ENCODE measurements at places on chromosomes 6 and 20. TPM values are rescaled to one million over a fixed set of nuclear protein-coding genes. Genes with fewer than 3 reads are reported as not detected.

- H3K27me3 ChIP-seq = no peaks in the 10 kb centered on the region
- DNase-seq = no peak
- H3K27ac ChIP-seq = no peak overlapping the region
Measured at GRCh38 chr6:45679631-45680030, 301.9 kb upstream of the SUPT3H start.

- H3K4me1 ChIP-seq = no peaks in the 10 kb centered on the region
- no peak for DNase-seq
- no peak overlapping the region for H3K27ac ChIP-seq
- peaks cover 3% of the 10 kb centered on the region for H3K36me3 ChIP-seq
Measured at GRCh38 chr6:42610416-42610815, 46.6 kb downstream of the UBR2 start.

GRCh38 chr20:57991211-57991881, 237.1 kb downstream of the ANKRD60 start:
- no peak for DNase-seq
- H3K4me1 ChIP-seq = no peaks in the 10 kb centered on the region
- no peaks in the 10 kb centered on the region for H3K36me3 ChIP-seq
- no peak overlapping the region for H3K27ac ChIP-seq
- no peaks in the 10 kb centered on the region for H3K27me3 ChIP-seq

DNA sequence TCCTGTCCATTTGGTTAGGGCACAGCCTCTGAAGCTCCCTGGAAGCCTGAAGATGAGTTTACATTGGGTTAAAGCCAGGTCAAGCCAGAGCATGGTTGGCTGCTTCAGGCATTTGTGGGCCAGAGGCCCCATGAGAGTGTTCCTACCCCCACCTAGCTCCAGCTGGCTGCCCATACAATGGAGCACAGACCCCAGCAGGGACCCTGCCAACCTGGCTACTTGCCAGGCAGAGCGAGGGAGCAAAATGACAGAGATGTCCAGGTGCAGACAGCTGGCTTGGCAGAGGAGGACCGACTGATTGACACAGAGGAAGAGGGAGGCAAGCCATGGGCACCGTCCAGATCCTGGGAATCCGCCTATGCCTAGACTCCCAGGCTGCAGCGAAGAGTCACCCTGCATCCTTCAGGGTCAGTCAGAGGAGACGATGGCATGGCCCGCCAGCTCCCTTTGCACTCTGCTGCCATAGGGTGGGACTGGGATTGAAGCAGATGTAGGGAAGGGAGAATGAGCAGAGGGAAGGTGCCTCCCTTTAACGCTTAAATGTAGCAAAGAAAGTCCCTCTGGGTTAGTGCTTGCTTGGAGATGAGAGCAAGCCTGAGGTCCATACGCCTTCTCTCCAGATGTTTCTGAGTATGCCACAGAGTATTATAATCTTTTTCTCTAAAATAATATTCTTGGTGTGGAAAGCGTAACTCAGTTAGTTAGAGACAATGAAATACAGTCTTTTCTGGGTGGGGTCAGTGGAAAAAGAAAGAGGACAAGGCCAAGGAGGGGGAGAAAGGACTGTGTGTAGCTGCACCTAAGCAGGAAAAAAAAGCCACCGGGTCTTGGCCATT, 77.6 kb upstream of the FYN start:
- DNase-seq = no peak
- H3K4me3 ChIP-seq = no peak overlapping the region
- no peaks in the 10 kb centered on the region for H3K27me3 ChIP-seq
- no peak overlapping the region for H3K27ac ChIP-seq
- no peaks in the 10 kb centered on the region for H3K36me3 ChIP-seq

The UBE3D gene
- total RNA-seq = 1.3 TPM

The ADTRP gene
- 0.84 TPM for total RNA-seq

DNA sequence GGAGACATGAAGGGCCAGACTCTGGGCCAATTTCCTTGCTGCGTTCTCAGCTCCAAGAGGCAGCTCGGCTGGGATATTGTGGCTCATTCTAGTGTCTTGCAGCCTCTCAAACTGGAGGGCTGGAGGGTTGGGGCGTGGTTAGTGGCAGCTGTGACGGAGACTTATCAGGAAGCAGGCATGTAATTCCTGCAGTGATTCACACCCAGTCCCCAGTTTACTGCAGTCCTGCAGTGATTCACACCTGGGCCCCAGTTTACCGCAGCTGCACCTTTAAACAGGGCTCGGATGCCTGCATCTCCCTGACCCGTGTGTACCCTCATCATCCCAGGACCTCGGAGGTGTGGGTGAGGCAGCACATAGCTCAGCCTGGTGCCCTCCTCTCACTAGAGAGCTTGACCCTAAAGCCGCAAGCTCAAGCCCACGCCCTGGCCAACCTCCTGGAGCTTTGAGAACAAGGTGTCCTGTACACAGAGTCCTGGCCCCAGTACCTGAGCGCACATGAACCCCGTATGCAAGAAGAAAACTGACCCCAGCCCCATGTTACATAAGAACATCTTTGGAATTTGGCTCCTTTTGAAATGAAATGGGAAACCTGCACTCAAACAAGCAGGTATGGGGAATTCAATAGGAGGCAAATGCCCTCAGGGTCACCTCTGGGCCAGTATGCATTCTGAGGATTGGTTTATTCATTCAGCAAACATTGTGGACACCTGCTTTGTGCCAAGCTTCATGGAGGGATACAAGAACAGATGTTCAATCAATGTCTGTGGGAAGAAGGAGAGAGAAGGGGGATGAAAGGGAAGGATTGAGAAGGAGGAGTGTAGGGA, 55.3 kb upstream of the FAM83D start:
- H3K27ac ChIP-seq = no peak overlapping the region
- no peak overlapping the region for H3K4me3 ChIP-seq
- H3K36me3 ChIP-seq = no peaks in the 10 kb centered on the region
- no peaks in the 10 kb centered on the region for H3K4me1 ChIP-seq
- DNase-seq = no peak

The GRM1 gene
- total RNA-seq = 0.06 TPM

The FAXC gene
- not detected for total RNA-seq

The PAX1 gene
- not detected for total RNA-seq

- no peaks in the 10 kb centered on the region for H3K27me3 ChIP-seq
- no peak for DNase-seq
- H3K36me3 ChIP-seq = no peaks in the 10 kb centered on the region
- no peaks in the 10 kb centered on the region for H3K4me1 ChIP-seq
Measured at GRCh38 chr20:62080249-62080990, 14.7 kb upstream of the TAF4 start.

GRCh38 chr6:147382945-147383554, 125.4 kb upstream of the SAMD5 start:
- no peaks in the 10 kb centered on the region for H3K36me3 ChIP-seq
- no peak for DNase-seq
- H3K27me3 ChIP-seq = no peaks in the 10 kb centered on the region
- H3K4me1 ChIP-seq = no peaks in the 10 kb centered on the region

DNA sequence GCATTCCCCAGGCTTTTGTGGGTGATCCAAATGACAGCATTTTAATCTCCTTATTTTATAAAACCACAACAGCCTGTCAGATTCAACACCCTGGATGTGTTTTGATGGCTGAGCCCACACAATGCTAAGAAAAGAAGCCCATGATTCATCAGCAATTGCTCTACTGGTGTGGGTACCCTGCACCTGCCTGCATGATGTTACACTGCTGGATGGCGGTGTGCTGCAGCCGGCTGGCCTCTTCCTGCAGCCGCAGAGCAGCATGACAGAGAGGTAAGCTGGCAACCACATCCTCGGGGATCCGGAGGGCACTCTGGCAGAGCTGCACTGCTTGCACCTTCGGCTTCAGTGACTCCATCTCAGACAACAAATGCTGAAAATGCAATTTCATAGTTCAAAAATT, 327.5 kb downstream of the SYNE1 start:
- H3K36me3 ChIP-seq = no peaks in the 10 kb centered on the region
- no peak overlapping the region for H3K27ac ChIP-seq
- no peak for DNase-seq
- H3K4me3 ChIP-seq = no peak overlapping the region

- no peak for DNase-seq
- H3K27me3 ChIP-seq = no peaks in the 10 kb centered on the region
- H3K36me3 ChIP-seq = peaks cover 21% of the 10 kb centered on the region
- H3K4me1 ChIP-seq = peaks cover 28% of the 10 kb centered on the region
- H3K4me3 ChIP-seq = no peak overlapping the region
- H3K27ac ChIP-seq = no peak overlapping the region
Measured at GRCh38 chr20:44516491-44516890, 5.4 kb downstream of the SERINC3 start.

The PHF1 gene
- 71.3 TPM for total RNA-seq

DNA sequence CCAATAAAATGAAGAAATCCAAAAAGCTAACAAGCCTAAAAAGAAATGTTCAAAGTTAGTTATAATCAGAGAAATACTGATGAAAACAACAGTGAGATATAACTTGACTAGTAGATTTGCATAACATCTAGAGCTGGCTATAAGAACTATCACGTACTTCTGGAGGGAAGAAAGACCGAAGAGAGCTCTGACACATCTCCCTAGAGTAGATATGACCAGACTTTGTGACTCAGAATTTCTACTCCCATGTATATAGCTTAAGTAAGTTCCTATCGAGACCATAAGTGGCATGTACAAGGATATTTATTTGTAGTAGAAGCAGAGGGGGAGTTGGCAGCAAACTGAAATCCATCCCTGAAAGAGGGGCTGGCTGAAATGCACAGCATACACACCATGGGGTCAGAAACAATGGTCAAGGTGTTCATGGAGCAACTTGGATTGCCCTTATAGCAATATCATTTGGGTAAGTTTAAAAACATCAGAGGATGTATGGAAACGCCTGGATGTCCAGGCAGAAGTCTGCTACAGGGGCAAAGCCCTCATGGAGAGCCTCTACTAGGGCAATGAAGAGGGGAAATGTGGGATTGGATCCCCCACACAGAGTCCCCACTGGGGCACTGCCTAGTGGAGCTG, 25.6 kb upstream of the IL17A start:
- no peaks in the 10 kb centered on the region for H3K27me3 ChIP-seq
- H3K4me3 ChIP-seq = no peak overlapping the region
- H3K4me1 ChIP-seq = no peaks in the 10 kb centered on the region
- H3K36me3 ChIP-seq = no peaks in the 10 kb centered on the region

The GHRH gene
- not detected for total RNA-seq

- H3K4me3 ChIP-seq = no peak overlapping the region
- no peak overlapping the region for H3K27ac ChIP-seq
- no peaks in the 10 kb centered on the region for H3K36me3 ChIP-seq
- DNase-seq = no peak
Measured at GRCh38 chr20:8287340-8287739, 155.3 kb downstream of the PLCB1 start.

DNA sequence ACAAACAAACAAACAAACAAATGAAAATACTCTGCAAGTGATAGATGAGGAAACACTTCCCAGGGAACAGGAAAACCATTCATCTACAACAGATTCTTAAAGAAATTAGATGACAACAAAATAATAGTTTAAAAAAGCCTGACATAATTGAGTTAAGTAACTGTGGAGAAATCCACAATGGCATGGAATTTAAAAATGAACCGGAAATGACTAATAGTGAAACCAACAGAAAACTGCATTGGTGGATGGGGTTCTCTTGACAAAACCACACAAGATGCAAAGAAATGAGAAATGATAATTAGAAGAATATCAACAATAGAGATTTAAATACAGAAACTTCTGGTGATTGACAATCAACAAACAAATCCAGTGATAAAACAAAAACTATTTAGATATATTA, 785.6 kb downstream of the QKI start:
- H3K36me3 ChIP-seq = no peaks in the 10 kb centered on the region
- H3K4me3 ChIP-seq = no peak overlapping the region
- no peak overlapping the region for H3K27ac ChIP-seq
- H3K27me3 ChIP-seq = no peaks in the 10 kb centered on the region

DNA sequence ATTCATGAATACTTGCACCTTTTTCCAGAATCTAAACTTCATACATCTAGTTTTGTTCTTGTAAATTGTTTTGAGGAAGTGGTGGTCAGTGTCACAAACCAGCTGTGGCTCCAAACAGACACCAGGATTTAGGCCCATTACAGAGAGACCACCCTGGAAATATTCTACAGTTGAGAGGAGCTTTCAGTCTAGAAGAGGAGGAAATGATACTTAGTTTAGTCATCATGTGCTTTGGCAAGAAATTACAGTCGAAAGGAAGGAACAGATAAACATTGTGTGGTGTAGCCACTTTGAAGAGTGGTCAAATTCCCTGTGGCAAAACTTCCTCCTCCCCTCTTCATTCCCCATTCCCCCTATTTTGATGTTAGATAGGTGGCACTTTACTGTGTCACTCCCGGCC, 15.7 kb downstream of the DCBLD1 start:
- DNase-seq = no peak
- H3K4me1 ChIP-seq = no peaks in the 10 kb centered on the region
- H3K27me3 ChIP-seq = no peaks in the 10 kb centered on the region
- no peak overlapping the region for H3K27ac ChIP-seq
- H3K4me3 ChIP-seq = no peak overlapping the region

DNA sequence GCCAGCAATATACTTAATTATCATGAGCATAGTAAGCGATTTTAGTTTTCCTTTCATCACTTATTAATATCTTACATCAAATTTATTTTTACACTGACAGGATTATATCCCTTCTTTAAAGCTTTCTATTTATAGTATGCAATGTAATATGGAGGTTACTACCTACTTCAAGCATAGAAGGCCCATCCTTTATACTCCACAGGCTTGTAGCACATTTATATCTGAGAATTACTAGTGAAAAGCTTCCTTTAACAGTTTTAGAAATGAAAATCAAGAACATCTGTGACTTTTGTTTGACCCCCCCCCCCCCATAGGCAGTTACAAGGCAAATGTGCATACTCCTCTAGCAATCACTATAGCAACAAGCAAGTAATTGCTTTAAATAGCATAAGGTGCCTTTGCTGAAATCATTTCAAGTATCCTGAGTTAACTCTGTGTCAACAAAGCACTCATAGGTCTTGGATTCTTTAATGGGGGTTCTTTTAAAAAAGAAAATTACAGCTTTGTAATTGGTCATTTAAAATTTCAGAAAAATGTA, 917.7 kb downstream of the PHF3 start:
- no peaks in the 10 kb centered on the region for H3K36me3 ChIP-seq
- H3K27ac ChIP-seq = no peak overlapping the region
- H3K4me3 ChIP-seq = no peak overlapping the region
- H3K27me3 ChIP-seq = no peaks in the 10 kb centered on the region

The MYLK4 gene
- total RNA-seq = 0.66 TPM

DNA sequence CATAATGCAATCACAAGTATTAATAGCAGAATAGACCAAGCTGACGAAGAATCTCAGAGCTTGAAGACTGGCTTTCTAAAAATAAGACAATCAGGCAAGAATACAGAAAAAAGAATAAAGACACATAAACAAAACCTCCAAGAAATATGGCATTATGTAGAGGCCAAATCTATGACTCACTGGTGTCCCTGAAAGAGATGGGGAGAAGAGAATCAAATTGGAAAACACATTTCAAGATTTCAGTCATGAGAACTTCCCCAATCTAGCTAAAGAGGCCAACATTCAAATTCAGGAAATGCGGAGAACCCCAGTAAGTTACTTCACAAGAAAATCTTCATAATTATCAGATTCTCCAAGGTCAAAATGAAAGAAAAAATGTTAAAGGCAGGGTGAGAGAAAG, 69.0 kb upstream of the PDE7B start:
- no peaks in the 10 kb centered on the region for H3K36me3 ChIP-seq
- no peaks in the 10 kb centered on the region for H3K4me1 ChIP-seq
- DNase-seq = no peak
